ENCODE measurements at places on chromosomes 12 and 14.

- DNase-seq = no peak
Measured at GRCh38 chr12:13000616-13000924, 505 bp upstream of the HEBP1 start.

- no peak for DNase-seq
Measured at GRCh38 chr12:71954861-71955260, 16.2 kb downstream of the TPH2 start.

DNA sequence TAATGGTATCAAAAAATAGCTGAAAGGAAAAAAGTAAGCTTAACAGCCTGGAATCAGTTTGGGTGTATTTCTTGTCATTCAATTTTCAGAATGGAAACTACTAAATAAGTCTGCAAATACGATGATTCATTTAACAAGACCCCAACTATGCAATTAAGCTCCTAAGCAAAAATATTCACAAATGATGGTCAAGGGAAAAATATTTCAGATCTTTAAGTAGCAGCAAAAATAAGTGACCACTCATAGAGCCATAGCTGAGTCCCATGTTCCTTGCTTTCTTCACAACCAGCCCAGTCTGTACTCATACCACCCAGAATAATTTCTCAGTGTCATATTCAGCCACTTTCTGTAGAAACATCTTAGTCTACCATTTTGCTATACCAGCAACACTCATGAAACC, 185.4 kb downstream of the PPM1H start:
- no peak for DNase-seq

- peak; percentile 43 for DNase-seq
Measured at GRCh38 chr14:20469890-20470602, 840 bp downstream of the PNP start.

GRCh38 chr12:124963211-124963610, 25.7 kb downstream of the DHX37 start:
- DNase-seq = no peak

DNA sequence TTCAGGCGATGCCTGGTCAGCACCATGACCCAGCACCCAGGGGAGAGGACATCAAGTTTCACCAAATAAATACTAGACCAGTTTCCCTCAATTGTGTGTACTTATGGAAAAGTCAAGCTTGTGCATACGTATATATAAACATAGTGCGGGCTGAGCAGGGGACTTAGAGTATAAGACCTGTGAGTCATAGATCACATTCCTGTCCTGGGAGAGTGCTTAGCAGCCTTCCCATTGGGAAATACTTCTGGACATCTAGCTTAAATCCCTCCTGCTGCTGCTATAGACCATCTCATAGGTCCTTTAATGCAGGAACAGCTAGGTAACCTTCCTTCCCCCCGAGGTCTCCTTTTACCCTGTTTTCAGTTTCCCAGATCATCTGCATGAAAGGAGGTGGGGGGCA, 51.9 kb downstream of the PRMT8 start:
- DNase-seq = no peak

- DNase-seq = no peak
Measured at GRCh38 chr14:36583242-36583892, 953 bp upstream of the NKX2-8 start.

DNA sequence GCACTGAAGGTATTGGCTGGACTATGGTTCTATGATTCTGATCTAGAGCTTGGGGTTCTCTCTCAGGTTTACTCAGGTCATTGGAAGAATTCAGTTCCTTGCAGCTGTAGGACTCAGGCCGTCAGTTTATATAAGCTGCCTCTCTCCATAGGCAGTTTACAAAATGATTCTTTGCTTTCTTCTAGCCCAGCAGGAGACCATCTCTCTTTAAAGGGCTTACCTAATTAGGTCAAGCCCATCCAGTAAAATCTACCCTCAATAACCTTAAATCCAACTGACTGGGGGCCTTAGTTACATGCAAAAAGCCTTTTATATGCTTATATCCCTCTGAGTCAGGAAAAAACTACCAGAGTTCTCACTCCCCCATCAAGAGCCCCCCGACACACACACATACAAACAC, 80.5 kb upstream of the GARIN6 start:
- DNase-seq = no peak

DNA sequence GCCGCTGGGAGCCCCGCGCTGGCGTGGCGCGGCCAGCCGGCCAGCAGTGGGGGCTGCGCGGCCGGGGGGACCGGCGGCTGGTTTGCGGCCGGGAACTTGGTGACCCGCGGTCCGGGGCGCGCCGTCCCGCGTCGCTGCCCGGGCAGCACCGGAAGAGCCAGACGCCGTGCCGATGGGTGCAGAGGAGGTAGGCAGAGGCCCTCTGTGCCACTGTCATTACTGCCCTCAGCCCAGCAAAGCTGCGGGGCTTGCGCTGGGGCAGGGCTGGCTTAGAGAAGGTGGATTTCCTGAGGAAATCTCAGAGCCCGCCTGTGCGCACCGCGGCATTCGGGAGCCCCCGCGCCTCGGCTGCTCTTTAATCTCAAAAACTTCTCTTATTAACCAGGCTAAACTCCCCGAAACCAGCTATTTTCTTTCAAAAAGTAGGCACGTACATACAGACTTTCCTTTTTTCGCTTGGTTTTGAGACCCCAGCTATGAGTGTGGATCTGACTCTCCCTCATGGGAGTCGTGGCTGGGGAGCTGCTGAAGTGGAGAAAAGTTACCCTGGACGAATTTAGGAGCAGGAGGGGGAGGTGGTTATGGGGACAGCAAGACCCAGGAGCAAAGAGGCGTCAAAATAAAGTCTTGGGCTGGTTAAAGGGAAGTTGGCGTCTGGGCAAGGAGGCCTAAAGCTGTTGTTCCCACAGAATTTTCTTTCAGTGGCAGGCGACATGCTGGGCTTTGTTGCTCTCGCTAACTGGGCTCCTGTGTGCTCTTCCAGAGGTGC, 802 bp downstream of the SUSD6 start:
- DNase-seq = no peak

- DNase-seq = no peak
Measured at GRCh38 chr12:122996188-122996601, 15.7 kb downstream of the ARL6IP4 start.

- no peak for DNase-seq
Measured at GRCh38 chr14:93984987-93985410, 8.6 kb upstream of the ASB2 start.

DNA sequence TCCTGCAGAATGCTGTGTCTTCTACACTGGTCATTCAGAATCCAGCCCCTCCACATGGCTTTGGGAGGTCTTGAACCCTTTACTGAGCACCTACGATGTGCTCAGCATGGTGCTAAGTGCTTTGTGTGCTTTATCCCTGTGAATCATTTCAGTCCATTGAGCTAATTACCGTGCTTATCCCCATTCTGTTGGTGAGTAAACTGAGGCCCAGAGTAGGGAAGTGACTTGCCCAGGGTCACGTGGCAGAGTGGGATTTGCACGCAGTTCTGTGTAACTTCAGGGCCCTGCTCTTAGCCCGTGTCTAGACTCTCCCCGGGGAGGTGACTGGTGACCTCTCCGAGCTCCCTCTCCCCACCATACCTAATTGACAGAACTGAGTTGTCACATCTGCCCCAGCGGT, 27.4 kb downstream of the MVK start:
- DNase-seq = no peak

- no peak for DNase-seq
Measured at GRCh38 chr14:58746261-58746660, 108.5 kb downstream of the DACT1 start.

DNA sequence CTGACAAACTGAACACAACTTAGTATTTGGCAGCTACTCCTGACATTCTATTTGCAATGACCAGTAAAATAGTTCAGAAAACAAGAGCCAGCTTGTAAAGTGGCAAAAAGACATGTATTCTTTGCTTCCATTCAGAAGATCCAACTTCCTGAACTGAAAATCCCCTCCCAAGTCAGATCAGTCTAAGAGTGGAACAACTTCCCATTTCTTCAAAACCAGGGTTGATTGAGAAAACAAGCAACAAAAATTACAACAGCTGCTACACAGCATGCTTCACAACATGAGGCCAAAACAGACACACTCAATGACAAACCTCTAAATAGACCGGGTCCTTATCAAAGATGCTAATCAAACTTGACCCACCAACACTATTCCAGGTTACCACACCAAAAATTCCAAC, 40.3 kb downstream of the CIT start:
- DNase-seq = no peak

DNA sequence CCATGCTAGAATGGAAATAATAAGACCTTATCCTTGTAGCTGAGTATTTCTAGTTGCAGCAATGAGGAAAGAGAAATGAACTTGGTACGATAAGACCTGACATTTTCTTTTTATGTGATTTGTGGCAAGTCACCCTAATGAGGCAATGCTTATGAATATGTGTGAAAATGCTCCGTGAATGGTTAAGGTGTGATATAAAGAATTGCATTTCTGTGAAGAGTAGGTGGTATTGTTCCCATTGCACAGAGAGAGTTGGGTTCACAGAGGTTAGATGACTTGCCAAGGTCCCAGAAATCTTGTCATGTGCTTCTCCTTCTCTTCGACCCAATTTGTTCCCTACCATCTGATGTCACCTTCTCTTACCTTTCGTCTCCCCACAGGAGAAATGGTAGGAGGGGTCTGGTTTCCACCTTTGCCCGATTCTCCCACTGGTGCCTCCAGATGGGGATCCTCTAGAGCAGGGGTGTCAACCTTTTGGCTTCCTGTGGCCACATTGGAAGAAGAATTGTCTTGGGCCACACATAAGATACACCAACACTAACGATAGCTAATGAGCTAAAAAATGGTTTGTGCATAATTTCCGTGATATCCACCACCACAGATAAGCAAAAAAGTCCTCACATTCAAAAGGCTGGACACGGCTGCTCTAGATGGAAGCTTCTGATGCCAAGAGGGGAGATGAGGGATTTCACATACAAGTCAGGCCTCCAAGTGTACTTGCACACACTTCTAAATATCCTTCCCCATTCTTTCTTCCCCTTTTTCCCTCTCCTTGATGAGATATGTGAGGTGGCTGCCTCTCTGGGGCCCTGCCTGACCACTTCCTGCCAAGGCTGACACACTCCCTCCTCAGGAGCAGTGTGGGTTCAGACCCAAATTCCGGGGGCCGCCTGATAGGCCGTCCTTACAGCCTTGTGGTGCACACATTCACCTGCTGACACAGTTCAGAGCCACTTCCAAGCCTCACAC, 96.1 kb downstream of the PLXNC1 start:
- DNase-seq = no peak

All from activated CD4-positive, alpha-beta T cell treated with anti-CD3 and anti-CD28 coated beads for 24 hours (primary cell).